ENCODE measurements at places on chromosomes 11 and 22.
A peak's percentile ranks its signal among the peaks of the same experiment; 100 is the strongest.

DNA sequence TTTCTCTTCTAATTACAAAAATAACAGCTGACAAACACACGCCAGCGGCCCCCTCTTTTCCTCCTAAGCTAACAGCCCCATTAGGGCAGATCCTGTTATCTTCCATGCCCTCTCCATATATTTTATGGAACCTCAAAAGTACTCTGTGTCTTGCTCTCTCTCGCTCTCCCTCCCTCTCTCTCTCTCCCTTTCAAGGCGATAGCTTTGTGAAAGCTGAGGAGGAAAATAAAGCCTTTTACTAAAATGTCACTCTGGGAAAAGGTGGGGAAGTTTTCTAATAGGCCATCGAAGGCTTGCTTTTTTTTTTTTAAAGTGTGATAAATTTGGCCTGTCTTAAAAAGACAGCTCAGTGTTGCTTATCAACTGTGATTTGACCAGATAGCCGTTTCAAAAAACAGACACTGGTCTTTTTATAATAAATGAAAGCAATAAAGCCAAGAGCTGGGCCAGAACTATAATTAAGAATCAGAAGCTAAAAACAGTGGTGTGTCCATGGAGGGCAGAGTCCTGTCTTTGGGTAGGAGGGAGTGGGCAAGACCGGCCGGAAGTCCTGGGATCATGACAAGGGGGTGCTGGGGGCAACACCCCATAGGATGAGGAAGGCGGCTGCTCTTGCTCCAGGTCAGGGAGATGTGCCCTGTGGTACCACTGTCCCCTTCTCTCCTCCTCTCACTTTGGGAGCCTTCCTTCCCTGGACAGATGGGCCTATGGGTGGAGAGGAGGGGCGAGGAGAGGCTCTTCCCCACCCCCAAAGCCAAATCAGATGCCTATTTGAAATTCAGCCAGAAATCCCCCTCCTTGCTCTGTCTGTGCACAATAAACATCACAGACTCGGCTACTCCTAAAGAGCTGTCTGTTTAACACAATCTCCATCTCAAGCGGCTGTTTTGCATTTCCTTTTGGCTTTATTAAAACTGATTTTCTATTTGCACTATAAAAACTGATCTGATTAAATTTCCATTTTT is 267.2 kb downstream of the BUD13 start:
- no peak for DNase-seq

DNA sequence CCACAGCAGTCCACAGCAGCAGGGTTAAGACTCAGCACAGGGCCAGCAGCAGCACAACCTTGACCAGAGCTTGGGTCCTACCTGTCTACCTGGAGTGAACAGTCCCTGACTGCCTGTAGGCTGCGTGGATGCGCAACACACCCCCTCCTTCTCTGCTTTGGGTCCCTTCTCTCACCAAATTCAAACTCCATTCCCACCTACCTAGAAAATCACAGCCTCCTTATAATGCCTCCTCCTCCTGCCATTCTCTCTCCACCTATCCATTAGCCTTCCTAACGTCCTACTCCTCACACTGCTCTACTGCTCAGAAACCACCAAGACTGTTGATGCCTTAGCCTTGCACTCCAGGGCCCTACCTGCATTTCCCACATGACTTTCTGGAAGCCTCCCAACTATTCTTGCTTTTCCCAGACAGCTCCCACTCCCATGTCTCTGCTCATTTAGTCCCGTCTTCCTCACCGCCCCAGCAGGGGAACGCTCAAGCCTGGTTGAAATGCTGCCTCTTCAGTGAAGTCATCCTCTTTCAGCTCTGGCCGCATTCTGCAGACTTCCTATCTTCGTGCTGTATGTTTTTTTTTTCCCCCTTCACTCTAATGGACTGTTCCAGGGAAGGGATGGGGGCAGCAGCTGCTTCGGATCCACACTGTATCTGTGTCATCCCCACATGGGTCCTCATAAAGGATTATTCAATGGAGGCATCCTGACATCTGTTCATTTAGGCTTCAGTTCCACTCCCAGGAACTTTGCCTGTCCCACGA is 3.3 kb downstream of the IL18BP start:
- DNase-seq = no peak

- DNase-seq = no peak
Observed at GRCh38 chr11:108945341-108945740, 280.5 kb downstream of the DDX10 start.

DNA sequence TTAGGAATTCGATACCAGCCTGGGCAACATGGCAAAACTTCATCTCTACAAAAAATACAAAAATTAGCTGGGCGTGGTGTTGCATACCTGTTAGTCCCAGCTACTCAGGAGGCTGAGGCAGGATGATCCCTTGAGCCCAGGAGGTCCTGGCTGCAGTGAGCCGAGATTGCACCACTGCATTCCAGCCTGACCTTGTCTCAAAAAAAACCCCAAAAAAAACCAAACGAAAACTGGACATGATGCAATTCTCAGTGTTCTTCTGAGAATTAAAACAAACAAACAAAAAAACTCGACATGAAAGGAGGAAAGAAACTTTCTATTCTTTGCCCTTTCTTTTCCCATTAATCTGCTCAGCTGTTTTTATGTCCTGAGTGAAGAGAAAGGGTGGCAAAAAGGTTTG is 7.4 kb downstream of the MED17 start:
- no peak for DNase-seq

GRCh38 chr11:123354371-123354975 is 75.6 kb upstream of the GRAMD1B start:
- no peak for DNase-seq

GRCh38 chr11:17352950-17353820 is 1.6 kb downstream of the NCR3LG1 start:
- DNase-seq = peak; percentile 30

DNA sequence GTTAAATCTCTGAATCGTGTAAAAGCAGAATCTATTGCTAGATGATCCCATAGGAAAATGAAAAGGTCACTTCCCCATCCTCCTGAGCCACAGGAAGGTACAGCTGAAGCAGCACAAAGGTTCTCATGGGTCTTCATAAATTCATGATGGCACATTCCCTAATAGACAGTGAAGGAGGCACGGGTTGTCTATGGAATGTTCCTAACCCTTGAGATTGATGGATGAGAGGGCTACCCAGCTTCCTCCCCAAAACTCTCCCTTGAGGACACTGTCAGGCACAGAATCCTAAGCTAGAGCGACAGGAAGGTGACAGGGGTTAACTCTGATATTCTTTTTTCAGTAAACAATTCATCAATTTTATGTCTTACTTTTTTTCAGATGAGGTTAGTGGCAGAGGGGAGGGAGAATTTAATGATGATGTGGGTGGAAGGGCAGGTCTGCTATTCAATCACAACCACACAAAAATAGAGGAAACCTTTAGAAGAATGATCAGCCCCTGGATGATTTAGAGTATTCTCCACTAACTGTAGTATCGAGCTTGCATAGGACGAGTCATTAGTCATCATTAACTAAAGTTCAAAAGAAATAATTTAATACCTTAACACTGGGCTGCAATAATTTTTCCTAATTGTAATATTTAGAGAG is 33.1 kb downstream of the SEZ6L start:
- DNase-seq = no peak

GRCh38 chr11:74608431-74608830 is 16.0 kb downstream of the POLD3 start:
- DNase-seq = no peak

DNA sequence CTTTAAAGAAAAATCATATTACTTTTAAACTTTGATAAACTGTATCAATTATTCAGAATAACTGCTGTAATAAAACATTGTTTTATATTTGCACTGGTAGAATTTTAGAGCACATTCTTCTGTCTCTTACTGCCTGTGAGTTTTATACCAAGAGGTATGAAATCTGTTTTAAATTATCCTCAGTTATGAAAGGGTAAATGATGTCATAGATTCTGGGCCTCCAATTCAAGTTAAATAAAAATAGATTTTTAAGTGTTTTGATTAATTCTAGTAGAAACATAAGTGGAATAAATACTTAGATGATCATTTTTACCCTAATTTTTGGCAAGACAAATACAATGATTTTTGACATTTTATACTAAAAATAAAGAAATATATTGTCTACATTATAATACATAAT is 93.0 kb downstream of the GUCY1A2 start:
- no peak for DNase-seq

GRCh38 chr11:108131993-108132392 is 10.6 kb downstream of the ACAT1 start:
- no peak for DNase-seq

DNA sequence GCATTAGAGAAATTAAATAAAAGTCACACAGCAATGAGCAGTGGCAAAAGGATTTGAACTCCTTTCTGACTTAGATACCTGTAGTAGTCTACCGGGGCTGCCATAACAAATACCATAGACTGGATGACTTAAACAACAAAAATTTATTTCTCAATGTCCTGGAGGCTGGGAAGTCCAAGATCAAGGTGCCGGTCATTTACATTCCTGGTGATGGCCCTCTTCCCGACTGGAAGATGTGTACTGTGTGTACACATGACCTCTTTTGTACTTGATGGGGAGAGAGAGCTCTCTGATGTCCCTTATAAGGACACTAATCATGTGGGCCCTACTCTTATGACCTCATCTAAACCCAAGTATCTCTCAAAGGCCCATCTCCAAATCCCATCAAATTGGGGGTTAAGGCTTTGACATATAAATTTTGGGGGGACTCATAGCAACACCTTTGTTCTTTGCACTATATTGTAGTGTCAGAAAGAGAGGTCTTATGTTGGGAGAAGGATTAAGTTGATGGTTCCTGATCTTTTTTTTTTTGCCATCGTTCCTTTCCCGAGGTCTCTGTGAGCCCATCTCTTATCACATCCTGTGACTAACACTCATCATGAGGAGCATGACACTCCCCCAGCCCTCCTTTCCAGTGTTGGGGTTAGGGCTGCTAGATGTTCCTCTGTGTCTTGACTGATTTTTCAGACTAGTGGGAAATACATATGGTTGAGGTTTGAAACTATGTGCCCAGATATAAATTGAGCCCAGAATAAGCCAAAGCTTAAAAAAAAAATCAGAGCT is 104.3 kb downstream of the TRAF6 start:
- DNase-seq = no peak

DNA sequence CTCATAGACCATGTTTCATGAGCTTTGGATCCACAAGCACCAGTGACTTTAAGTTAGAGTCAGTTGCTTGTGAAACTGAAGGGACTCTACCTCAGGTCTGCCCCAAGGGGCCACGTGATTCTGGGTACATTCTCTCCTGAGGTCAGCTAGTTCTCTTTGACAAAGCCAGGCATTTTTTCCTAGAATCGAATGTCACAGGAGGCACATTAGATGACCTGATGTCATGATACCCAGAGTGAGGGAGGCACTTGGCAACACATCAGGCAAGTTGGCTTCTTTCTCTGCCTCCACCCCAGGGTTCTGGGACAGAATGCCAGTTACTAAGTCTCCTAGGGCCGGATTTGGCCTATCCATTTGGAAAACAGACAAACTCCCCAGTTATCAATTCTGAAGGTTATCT is 93.0 kb downstream of the APIP start:
- DNase-seq = no peak

DNA sequence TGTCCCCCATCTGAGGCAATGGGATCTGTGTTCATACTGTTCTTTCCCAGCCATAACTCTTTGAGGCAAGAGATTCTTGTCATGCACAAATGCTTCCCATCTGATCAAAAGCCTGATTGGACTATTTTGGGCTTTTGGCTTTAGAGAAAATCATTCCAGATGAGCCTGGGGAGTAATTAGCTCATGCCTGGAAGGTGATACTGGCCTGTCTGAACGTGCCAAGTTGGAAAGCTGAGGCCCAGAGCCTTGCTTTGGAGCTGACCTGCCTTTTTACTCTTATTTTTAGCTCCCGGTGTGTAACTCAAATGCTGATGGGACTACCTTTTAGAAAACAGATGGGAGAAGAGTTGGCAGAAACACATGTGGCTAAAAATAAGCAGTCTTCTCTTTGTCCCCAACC is 105.0 kb downstream of the DBX1 start:
- DNase-seq = no peak

GRCh38 chr11:10599388-10600175 is 31.1 kb upstream of the LYVE1 start:
- DNase-seq = no peak

GRCh38 chr11:34176751-34177209 is 71.4 kb downstream of the NAT10 start:
- no peak for DNase-seq

DNA sequence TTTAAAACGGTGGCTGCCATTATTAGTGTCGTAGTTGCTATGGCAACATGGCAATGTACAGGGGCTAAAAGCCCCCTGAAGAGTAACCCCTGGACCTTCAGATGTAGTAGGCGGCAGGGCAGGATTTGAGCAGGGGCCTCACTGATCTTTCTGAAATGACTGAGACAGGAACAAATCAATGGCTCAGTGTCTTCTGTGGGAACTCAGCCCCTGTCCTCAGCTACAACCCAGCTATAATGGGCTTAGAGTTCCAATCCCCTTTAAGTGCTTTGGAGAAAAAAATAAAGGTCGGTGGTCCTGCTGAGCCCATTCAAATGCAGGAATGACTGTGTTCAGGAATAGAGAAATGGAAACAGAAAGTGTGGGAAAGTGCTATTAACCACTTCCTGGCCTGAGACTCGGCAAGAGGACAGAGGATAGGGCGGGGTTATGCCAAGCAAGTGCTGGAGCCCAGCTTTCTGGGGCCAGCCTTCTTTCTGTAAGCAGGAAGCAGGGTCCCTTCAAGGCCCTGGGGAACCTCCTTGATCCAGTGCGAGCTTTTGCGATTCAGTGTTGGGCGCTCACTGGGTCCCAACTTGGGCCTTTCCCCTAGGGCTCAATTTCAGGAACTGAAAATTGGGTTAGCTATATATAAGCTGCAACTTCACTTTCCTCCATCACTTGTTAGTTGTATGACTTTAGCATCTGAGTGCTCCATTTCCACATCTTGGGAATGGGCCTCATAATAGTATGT is 6.1 kb upstream of the CD82 start:
- DNase-seq = no peak

DNA sequence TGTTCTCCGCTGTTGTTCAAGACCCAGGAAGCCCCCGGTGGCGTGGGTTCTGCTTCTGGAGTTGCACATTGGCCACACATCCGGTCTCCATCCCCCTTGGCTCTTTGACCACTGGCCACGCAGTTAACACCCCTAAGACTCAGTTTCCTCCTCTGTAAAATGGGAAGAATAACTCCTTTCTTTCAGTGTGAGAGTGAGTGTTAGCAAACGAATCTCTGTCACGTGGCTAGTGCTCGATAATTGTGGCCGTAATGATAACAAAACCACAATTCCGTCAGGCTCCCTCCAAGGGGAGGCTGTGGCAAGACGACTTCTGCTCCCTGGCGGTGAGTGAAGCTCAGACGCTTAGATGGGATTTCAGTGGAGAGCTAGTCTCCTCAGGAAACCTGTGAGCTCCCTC is 315.2 kb upstream of the B3GAT1 start:
- DNase-seq = no peak

GRCh38 chr11:30855383-30856006 is 269.3 kb upstream of the MPPED2 start:
- DNase-seq = no peak

GRCh38 chr11:116874251-116874650 is 36.8 kb upstream of the APOA1 start:
- DNase-seq = no peak

DNA sequence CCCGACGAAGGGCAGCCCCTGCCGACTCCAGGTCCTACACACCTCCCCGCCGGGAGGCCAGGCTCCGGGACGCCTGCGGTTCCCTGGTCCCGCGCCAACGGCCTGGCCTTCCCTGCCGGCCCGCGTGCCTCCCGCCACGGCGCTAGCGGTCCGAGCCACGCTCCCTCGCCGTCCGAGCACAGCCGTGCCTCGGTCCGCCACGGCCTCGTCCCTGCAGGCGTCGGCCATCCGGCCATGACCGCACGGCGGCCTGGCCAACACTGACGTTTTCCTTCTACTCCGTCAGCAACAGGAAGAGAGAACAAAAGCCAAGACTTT is 532 bp downstream of the EIF4G2 start:
- no peak for DNase-seq
